Stimulated activated CD8-positive, alpha-beta memory T cell treated with anti-CD3 and anti-CD28 coated beads, Interleukin-4, amount 100 ng/mL, for 1 hour (primary cell): ENCODE measurements at places on chromosomes 2 and 18.

DNA sequence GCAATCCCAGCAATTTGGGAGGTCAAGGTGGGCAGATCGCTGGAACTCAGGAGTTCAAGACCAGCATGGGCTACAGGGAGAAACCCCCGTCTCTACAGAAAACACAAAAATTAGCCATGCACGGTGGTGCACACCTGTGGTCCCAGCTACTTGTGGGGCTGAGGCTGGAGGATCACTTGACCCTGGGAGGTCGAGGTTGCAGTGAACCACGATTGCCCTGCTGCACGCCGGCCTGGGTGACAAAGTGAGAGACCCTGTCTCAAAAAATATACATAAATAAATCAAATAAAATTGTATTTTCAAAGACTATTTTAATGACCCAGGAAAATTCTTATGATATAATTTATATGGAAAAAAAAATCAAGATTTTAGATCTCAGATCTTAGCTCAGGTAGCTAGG, 191.5 kb downstream of the ZFP36L2 start:
- DNase-seq, result no peak

DNA sequence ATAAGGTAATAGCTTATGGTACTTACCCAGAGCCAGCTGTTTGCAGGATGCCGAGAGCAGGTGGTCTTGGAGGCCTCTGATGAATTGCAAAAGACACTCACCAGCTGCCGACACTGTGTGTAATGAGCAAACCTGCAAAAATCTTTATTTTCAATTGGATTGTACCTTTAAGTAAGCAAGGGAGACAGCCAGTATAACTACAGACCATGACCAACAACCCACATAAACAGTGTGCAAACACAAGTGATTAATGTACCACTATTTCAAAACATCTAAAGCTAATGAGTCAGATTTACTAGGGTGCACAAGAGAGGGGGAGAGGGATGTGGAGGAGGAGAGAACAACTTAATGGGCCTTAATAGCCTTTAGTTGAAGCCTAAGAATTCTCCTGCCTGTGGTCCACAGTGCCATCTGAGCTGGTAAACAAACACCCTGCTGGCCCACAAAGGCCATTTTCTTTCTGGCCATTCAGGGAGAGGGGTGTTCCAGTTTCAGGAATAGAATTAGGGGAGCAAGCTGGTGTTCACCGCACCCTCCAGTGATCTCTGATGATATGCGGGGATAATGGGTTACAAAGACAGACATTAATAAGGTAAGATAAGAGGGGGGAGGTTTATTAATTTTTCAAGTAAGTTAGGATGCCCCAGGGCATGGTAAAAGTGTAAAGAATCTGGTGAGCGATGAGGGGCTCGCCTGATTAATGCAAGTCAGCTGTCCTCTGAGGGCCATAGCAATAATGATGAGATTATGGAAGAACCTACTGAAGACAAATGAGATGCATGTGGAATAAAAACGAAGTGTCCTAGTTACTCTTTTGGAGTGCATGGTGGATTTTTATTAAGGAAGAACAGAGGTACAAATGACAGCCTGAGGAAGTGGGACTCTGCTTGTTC, 196.4 kb downstream of the HRH4 start:
- no peak for DNase-seq

GRCh38 chr2:27842894-27843293, 47.3 kb downstream of the RBKS start:
- DNase-seq, result no peak

DNA sequence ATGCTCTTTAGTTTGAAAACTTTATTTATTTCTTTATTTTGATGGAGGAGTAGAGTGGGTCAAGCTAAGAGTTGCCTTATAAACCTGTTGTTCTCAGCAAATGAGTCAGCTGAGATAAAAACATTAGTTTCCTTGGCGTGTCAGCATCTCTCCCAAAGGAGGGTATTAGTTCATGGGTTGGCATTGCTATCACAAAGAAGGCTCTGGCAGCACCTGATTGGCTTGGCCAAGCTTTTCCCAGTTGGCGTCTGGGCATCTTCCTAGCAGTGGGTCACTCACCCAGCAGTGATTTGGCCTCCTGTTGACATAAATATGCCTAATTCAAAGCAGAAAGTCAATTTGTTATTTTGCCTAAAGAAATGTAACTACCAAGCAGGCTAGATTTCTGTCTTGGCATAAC, 200.7 kb upstream of the TNP1 start:
- no peak for DNase-seq

DNA sequence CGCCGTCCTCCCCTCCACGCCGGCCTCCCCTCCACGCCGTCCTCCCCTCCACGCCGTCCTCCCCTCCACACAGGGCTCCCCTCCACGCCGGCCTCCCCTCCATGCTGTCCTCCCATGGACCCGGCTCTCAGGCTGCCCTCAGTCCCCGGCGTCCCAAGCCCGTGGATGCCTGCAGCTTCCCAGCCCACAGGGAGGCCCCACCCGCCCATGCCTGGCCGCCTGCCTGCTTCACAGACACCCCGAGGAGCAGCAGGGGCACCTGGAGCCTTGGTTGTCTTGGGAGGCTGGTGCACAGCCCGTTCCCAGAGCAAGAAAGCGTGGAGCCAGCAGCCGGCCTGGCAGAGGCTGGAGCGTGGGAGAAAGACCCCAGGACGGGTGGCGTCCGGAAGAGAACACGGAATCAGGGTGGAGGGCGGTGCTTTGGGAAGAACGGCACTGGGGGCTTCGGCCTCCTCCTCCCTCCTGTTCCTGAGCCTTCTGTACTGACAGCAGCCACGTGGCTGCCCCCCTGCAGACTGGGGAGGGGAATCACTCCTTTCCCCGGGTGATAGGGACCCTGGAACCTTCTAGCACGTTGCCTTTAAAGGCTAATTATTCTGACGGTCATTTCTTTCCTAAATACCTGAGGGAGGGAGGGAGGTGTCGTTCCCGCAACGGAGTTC, 26.2 kb upstream of the KCNG2 start:
- no peak for DNase-seq

DNA sequence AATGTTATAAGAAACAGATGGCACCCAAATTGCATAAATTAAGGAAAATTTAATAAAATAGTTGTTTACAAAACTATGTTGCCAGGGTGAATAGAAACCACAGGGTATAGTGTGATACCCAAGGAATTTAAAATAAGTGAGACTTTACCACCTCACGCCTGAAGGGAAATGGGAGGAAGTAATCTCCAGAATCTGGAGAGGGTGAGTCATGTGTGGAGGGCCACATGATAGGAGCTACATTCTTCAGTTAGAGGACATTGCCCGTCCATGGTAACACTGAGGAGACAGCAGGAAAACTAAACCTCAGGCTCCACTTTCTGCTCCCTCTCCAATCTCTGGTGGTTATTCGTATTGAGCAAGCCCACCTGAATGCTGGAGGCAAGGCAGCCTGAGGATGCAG, 97.2 kb upstream of the NXPH2 start:
- no peak for DNase-seq

DNA sequence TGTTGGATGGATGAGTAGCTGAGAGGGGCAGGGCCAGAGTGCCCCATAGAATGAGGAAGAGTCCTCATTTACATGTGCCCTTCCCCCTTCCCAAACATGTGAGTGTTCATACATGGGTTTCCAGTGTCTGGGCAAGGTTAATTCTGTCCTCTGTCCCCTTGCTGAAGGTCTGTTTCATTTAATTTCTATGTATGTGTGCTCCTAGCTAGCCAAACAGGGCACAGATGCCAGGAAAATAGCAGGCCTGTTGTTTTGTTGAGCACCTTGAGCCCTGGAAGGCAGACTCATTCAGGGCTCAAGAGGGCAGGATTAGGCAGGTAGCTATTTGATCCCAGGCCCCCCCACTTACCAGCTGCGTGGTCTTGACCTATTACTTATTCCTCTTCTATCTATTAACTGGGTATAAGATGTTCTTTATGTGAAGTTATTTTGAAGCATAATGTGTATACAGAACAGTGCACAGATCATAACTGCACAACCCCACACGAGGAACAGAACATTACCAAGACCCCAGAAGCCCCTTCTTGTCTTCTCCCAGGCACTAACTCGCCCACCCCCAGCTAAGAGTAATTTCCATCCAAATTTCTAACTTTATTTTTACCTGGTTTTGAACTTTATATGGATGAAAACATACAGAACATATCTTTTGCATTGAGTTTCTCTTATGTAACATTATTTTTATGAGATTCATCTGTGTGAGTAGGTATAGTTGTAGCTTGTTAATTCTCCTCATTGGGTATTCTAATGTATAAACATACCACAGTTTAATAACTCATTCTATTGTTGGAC, 164.3 kb downstream of the RPIA start:
- DNase-seq, result no peak

- no peak for DNase-seq
Measured at GRCh38 chr2:120983344-120983743, 247.7 kb downstream of the GLI2 start.

DNA sequence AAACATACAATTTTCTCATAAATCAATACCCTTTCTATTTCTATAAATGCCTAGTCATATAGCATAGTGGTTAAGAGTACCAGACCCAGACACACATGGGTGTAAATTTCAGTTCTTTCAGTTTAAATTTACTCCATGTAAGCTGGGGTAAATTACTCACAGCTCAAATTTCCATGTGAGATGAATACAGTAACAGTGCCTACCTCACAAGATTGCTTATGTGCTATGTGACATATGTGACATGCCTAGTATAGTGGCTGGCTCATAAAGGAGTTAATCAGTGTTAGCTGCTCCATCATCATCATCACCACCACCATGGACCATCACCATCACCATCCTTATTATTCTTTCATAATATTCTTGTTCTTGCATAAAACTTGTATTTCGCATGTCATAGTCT, 61.6 kb upstream of the CD302 start:
- no peak for DNase-seq

DNA sequence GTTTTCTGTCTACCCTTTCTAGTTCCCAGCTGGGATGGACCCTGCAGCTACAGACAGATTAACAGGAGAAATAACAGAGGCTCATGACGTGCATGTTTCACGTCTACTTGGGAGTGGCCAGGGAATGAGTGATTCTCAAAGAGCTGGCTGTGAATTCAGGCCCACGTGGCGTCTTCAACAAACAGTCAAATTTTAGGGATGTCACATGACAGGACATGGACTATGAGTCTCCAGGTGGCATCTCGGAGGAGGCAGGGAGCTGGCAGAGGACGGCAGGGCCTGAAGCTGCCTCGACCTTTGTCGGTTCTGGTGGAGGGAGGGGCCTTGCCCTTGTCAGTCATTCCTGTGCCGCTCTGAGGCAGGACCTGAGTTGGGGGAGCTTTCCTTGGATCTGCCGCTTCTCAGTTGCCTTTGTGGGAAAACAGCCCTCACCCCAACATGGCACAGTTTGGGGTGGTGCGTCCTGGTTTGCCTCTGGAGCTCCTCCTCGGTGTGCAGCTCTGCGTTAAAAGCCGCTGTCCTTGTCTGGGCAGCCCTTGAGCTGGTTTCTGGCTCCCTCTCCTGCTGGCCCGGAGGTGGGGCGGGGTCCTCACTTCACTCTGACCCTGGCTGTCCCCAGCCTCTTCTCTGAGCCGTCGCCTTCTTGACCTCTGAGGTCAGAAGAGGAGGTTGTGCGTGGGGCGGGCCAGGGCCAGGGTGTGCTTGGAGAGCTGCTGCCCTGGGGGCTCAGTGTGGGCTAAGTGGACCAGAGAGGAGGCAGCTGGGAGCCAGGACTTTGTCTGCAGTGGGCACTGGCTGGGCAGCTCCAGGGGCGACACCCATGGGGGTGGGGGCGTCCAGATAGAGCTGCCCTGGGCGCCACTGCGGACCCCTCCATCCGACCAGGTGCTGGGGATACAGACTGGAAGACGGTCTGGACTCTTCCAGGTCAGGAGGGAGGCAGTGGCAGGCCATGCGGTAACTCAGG, 12.1 kb upstream of the GAL3ST2 start:
- DNase-seq, result no peak

DNA sequence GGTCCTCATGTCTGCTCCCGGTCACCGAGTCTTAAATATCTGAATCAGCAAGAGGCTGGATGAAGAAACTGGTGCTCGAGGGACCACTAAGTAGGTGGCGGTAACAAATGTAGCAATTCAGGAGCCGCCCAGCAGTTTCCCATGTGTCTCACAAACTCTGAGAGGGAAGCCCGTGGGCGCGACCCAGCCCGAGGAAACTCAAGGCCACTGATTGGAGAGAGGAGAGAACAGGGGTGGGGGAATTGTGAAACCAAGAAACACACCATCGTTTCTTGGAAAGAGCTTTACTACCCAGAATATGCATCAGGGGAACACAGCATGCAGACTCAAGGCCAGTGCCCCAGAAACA, 10.8 kb downstream of the MLPH start:
- no peak for DNase-seq

GRCh38 chr2:147082850-147083522, 761.8 kb upstream of the ACVR2A start:
- no peak for DNase-seq

- DNase-seq, result no peak
Measured at GRCh38 chr2:144049137-144049536, 470.8 kb downstream of the ZEB2 start.

- no peak for DNase-seq
Measured at GRCh38 chr2:216057688-216058193, 23.9 kb downstream of the PECR start.

DNA sequence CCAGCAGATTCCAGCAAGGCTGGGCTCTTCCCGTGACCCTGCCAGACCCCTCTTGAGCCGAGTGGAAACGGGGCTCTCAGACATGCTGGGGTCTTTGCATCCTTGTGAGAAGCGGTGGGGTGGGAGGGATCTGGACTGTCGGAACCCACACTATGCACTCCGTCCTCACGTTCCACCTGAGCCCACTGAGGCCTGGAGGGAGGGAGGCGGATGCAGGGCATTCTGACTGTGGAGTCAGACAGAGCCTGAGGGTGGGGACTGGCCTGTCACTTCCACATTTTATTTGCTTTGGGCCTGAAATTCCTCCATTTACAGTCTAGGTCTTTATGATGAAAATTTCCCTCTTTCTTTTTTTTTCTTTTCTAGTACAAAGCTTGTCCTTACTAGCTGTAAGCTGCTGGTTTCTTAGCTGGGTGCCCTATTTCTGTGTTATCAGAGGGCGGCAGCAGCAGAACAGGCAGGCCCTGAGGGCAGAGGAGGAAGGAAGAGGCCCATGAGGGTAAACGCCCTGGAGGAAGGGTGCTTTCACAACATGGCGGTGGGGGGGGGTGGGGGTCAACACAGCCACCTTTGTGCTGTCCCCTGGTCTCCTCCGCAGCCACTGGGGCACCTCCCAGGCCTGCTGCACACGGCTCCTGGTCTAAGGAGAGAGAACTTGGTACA, 373.5 kb upstream of the MYT1L start:
- no peak for DNase-seq

- no peak for DNase-seq
Measured at GRCh38 chr18:21548647-21549046, 51.9 kb downstream of the ESCO1 start.

DNA sequence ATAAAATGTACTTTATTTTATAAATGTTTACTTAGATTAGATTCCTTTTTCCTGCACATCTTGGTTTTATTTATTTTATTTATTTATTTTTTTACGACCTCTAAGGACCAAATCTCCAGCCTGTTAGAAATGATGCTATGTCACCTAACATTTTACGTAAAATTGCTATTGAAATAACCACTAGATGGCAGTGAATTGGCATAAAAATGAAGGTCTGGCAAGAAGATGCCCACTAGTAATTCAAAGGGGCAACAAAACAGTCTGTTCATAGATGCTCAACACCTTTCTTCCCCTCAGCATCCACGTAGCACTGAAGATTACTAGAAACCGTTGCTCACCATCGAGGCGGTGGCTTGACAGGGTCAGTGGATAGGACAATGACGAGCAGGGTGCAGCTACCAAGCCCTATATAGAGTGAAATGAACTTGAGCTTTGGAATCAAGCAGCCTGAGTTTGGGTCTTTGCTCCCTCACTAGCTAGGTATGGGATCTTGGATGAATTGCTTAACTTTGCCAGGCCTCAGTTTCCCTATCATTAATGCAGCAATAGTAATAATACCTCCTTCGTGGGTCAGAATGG, 128.7 kb upstream of the L3MBTL4 start:
- DNase-seq, result no peak
